ENCODE measurements at places on chromosomes 7 and 10.

GRCh38 chr10:92849234-92849525, 860 bp downstream of the EXOC6 start:
- DNase-seq = no peak

DNA sequence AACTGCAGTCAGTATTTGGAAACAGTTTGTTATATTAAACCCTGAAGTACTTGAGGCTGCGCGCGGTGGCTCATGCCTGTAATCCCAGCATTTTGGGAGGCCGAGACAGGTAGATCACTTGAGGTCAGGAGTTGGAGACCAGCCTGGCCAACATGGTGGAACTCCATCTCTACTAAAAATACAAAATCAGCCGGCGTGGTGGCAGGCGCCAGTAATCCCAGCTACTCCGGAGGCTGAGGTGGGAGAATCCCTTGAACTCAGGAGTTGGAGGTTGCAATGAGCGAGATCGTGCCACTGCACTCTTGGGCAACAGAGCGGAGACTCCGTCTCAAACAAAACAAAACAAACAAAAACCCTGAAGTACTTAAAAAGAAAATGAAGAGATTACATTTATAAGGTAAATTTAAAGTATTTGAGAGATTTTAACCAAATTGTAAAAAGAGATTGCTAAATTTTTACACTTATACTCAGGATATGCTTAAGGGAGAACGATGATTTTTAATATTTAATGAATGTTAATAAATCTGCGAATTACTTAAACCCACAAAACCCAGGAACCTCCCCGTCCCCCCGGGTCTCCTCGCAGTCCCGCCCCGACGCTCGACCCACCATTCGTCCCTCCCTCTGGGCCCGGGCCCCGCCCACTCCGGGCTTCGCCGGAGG, 425 bp upstream of the MTG1 start:
- no peak for DNase-seq

GRCh38 chr10:45155784-45156183, 155.1 kb downstream of the ZNF22 start:
- DNase-seq = no peak

DNA sequence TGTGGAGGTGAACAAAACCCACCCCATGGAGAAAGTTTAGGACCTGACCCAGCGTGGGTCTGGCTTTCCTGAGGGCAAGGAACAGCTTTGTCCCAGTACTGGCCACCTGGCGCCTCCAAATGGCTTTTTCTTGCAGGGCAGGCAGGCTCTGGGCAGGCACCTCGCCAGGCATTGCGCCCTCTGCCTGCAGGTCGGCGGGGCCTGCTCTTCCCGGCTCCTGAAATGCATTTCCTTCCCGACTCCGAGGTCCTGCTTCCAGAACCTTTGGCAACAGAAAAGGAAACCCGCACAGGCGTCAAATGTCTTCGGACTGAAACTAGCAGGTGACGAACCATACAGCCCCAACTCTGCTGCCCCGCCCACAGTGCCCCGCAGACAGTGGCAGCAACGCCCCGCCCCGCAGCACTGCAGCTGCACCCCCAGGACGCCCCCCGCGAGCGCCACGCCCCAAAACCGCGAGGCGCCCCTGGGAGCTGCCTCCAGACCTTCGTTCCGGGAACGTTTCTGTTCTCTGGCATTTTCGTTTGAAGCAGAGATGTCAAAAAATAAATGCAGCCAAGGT, 65.5 kb downstream of the C10orf143 start:
- no peak for DNase-seq

DNA sequence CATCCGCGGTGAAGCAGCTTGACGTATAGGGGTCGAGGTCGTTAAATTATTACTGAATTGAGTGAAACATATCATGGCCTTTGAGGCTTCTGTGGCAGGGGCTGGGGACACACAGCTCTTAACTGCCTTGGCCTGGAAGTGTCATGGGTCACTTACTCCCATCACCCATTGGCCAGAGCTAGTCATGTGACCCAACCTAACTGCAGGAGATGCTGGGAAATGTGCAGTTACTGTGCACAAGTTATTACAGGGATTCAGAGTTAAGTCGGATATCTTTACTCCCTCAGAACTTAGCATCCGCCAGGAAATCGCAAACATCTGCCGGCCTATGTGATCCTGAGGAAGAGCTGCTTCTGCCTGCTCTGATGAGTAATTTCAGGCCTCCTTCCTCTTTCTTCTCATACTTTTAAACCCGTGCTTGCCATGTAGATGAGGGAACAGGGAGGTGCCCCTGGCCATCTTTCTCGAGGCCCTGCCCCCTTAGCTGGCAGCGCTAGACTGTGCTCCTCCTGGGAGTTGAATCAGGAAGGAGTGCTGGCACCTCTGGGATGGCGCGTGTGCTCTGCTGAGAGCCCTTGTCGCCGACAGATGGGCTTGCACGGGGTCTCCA, 203.6 kb downstream of the TCF7L2 start:
- no peak for DNase-seq

GRCh38 chr7:106347229-106347833, 62.5 kb upstream of the NAMPT start:
- DNase-seq = no peak

GRCh38 chr10:122236690-122237306, 34.3 kb upstream of the BTBD16 start:
- no peak for DNase-seq

GRCh38 chr10:89563861-89564478, 28.6 kb upstream of the SLC16A12 start:
- no peak for DNase-seq

DNA sequence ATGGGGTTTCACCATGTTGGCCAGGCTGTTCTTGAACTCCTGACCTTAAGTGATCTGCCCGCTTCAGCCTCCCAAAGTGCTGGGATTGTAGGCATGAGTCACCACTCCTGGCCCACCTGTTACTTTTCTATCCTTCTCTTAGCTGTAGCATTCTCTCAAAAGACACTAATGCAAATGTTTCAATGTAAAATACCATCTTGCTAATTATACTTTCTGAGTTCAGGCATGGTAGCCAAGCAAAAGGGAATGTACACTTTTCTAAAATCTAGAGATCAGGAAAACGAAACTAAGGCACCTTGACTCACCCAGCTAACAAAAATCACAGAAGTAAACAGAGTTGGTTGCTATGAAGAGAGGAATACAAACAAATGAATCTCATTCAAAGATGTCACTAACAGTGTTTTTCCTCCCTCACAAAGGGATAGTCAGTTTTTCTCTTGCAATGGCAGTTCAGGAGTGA, 401.0 kb upstream of the NRP1 start:
- no peak for DNase-seq

GRCh38 chr10:110817614-110818013, 54.1 kb upstream of the PDCD4 start:
- no peak for DNase-seq

DNA sequence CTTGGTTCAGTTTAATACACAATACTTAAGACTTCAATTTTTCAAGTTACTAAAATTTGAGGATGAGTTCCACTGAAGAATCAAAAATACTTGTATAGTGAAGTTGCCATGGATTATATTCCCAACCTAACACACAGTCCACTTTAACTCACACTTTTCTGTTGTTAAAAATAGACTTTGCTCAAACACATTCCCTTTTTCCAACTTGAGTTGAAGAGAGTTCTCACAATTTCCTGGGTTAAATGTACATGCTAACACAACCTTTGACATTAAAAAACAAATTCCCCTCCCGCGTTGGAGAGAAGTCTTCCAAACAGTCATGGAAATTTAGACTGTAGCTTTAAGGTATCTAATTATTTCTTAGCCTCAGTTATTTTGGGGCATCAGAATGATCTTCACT, 27.1 kb downstream of the SKIDA1 start:
- no peak for DNase-seq
